NCI-H460 (cell line): ENCODE measurements at places on chromosomes 2 and 18.
A peak's percentile ranks its signal among the peaks of the same experiment; 100 is the strongest.

GRCh38 chr18:47166294-47166693, 9.9 kb downstream of the IER3IP1 start:
- no peak for DNase-seq

GRCh38 chr18:50398099-50398498, 23.3 kb downstream of the SKA1 start:
- no peak for DNase-seq

GRCh38 chr2:181943411-181944124, 42.1 kb upstream of the PPP1R1C start:
- no peak for DNase-seq

DNA sequence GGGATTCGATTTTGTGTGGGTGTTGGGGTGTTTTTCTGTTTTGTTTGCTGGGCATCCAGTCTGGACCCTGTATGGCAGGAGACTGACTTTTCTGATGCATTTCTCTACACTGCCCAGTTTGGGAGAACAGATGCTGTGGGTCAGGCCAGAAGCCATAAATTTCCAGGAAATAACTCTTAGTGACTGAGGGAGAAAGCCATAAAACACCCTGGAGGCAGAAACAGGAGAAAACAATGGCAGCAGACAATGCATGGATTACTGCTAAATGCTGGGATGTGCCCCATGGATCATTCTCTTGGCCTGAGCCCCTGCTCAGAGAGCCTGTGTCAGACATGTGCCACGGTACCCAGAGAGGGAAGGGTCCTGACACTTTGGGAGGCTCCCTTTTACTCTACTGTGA, 133.6 kb upstream of the CAPN13 start:
- DNase-seq, result no peak

DNA sequence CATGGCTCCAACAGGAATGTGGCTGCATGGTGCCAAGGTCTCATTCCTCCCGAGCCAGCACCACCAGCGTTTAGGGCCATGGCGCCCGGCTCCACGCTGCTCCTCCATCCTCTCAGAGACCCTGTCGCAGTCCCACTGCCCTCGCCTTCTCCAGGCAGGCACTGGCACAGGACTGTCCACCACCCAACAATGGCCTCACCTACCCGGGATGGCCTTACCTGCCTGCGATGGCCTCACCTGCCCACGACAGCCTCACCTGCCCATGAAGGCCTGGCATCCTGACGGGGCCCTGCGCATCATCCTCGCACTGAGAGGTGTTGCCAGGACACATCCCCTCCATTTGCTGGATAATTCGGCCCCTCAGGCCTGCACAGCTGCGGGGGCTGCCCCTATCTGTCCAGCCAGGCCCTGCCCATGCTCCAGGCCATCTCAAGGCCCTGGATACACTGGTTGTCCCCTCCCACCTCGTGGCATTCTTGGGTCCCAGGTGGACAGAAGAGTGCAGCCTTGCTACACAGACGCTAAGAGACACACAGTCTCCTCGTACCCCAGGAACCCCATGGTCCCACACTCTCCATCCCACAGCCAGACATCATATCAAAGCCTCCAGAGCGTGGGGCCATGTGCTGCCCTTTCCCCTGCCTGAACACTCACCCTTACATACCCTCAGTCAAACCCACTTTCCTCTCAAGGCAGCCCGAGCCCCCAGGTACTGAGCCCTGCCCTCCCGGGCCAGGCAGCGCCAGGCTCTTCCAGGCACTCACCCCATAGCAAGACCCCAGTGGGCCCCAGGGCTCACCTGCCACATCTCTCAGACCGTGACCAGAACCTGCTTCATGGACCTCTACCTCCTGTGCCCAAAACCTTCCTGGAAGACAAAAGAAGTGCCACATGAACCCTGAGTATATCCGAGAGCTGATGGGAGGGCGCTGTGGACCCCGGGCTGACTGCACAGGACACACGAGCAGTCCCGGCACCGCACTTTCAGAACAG, 268.6 kb downstream of the EIPR1 start:
- no peak for DNase-seq

- DNase-seq, result no peak
These were observed 37.5 kb upstream of the CAB39 start for GRCh38 chr2:230674966-230675672.

DNA sequence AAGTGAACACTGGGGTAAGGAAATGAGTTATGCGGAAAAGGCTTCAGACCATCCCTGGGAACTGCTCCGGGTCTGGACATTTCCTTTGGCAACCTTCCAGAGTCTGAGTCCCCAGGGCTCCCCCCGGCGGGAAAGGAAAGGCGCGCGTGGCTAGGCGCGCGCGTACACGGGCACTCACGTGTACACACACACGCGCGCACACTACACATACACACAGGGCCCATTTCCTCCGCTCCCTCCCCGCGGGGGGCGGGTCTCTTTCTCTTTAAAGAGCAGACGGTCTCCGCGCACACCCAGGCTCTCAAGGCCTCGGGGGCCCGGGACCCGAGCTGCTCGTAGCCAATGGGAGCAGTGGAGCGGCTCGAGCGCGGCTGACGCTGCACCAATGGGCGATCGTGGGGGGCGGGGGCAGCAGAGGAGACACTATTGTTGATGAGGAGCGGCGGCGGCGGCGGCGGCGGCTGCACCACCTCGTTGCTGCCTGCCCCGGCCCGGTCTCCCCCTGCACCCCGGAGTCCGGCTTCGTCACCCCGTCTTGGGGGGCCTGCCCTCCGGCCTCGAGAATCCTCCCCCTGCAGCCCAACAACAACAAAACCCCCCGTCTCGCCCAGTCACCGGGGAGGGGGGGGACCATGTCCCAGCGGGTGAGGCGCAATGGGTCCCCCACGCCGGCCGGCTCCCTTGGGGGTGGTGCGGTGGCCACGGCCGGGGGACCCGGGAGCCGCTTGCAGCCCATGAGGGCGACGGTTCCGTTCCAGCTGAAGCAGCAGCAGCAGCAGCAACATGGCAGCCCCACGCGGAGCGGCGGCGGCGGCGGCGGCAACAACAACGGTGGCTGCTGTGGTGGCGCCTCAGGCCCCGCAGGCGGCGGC, at the start of gene FAM117B:
Gene FAM117B, plus strand, starts transcription at position 414 of the 872 bp plus-strand sequence. Its CDS starts 219 bp downstream, at position 633.
- DNase-seq, result peak; percentile 93

DNA sequence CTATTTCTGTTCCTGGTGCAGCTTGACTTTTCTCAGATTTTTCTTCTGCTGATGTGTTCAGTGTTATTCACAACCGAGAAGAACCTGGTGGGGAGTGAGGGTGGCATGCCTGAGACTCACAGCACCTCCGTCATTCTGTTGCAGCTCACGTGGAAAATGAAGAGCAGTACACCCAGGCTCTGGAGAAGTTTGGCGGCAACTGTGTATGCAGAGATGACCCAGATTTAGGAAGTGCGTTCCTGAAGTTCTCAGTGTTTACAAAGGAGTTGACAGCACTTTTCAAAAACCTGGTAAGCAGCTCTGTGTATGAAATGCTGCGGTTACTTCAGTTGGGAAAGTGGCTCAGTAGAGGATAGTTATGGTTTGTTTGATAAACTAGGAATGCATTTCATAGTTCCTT, 90.5 kb downstream of the ASAP2 start:
- DNase-seq, result no peak

- DNase-seq, result peak; percentile 26
These were observed 29.9 kb downstream of the ANO7 start for GRCh38 chr2:241218131-241219029.

DNA sequence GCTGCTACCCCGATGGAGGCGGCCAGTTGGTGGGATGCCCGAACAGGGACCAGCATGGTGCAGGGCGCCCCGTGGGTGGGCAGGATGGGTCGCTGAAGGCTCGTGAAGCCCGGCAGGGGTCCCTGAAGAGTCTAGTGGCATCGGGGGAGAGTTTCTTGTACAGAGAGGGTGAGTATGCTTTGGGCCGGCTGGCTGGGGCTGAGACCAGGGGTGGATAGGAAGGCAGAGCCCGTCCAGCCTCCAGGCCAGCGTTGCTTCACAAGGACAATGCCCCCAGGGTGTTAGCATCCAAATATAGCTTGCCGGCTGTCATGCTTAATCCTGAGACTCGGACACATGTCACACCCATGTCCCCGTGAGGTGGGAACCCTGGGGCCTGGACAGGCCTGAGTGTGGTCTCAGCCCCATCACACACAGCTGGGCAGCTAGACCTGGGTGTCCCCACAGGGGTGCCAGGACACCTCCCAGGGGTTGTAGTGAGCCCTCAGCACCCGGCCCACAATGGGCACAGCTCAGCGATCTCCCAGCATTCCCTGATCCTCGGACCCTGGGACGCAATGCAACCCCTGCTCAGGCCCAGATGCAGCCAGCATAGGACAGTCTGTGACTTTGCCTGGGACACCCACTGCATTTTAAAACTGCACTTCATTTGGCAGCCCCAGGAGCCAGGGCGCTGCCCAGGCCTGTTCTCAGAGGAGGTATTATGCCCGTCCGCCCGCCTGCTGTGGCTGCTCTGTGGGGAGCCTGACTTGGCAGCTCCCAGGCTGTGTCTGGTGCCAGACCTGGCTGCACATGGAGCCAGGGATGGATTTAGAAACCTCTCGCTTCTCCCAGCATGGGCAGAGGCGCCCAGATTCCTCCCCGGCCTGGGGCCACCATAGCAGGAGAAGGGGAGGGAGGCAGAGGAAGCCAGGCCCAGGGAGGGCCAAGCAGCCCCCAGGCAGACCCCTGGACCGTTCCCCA, 36.4 kb downstream of the RAMP1 start:
- DNase-seq, result no peak

- no peak for DNase-seq
These were observed 2.7 kb downstream of the YPEL5 start for GRCh38 chr2:30149513-30149912.

GRCh38 chr2:221747289-221747972, 175.3 kb upstream of the EPHA4 start:
- no peak for DNase-seq

DNA sequence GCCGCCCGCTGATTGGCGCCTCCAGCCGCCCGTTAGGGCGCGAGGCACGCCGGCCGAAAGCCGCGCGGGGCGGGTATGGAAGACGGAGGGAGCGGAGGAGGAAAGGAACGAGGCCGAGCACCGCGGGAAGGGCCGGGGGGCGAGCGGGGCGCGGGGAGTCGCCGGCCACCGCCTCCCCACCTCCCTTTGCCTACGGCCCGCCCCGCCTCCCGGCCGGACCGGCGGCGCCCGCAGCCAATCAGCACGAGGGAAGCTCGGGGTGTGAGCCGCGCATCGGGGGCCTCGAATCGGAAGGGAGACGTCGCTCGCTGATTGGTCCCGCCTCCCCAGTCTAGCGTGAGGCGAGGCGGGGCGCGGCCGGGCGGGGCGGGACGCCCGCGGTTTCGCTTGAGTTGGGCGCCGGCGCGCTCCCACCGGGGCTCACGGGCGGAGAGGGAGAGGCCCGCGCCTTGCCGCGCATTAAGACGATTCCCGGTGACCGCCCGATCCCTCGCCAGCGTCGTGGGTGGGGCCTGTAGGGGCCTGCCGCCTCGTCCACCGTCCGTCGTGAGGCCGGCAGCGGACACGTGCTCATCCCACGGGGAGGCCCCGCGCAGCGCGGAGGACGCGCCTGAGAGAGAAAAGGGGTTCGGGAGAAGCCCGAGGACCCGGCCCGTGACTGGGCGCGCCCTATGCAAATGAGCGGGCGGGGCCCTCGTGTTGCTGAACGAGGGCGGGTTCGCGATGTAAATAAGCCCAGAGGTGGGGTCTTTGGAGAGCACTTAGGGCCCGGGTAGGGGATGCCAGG, 665 bp upstream of the SMAD2 start:
- peak; percentile 94 for DNase-seq

DNA sequence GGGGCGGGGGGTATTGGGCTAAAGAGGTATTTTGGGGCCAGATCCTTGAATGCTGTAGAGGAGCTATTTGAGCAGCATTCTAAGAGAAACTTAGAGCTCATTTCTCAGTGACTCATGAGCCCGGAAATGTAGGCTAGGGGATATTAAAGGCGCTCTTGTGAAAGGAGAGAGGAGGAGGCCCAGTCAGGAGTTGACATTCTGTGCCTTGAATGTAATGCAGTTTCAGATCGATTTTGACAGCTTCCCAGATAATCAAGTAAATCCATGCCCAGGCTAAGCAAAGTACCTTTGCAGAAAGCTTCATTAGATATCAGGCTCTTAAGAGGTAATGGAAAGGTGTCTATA, 1.5 kb downstream of the CAB39 start:
- DNase-seq, result peak; percentile 45

GRCh38 chr18:61595615-61596251, 262.5 kb downstream of the CDH20 start:
- DNase-seq, result no peak

- no peak for DNase-seq
These were observed 101.4 kb downstream of the NFATC1 start for GRCh38 chr18:79496978-79497637.

- no peak for DNase-seq
These were observed 499.4 kb downstream of the GALR1 start for GRCh38 chr18:77749089-77749488.

DNA sequence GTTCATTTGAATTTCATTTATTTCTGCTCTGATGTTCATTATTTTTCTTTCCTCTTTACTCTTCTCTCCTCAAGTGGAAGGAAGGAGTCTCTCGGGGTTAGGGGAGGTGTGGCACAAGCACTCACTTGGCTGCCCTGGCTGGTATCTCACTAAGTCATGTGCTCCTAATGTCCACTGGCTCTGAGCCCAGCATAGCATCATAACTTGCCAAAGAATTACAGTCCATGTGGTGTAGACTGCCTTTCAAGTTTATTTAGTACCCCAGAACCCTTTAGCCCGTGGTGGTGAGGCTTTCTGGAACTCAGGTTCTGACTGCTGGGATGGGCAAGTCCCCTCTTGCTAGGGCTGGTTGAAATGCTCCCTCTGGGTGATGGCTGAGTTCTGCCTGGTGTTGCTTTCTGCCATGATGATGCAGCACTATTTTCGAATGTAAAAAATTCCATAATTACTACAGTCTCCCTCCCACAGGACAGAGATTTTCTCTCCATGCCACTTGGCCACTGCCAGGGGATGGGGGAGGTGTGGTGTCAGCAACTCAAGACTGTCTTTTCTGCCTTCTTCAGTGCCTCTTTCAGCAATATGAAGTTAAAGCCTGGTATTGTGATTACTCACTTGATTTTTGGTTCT, 22.2 kb downstream of the SPAG16 start:
- no peak for DNase-seq

DNA sequence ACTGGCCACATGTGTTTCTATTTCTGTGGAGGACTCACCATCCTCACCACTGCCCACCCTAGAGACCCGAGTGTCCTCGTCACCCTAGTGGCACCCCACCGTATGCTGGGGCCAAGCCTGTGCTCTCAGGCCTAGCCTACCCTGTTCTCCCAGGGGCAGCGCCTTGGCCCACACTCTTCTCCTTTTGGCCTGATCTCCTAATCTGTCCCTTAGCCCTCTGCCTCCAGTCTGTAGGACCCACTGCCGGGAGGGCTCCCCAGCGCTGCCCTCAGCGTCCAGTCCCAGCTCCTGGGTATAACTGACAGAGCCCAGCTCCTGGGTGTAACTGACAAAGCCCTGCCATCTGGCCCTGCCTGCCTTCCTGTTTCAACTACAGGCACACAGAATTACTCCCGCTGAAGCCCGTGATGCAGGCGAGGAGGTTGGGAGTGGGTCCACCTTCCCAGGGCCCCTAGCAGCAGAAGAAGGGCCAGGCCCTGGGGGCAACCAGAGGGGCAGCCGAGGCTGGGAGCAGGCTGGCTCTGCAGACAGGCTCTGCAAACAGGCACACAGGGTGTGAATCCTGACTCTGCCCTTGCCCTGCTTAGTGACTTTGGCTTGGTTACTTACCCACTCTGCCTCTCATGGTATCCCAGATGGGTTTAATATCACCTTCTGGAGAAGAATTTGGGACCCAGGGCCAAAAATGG, 25.6 kb upstream of the PTMA start:
- DNase-seq, result no peak
